Fibroblast of skin of right quadriceps (primary cell): ENCODE measurements at places on chromosomes 2 and 18.

DNA sequence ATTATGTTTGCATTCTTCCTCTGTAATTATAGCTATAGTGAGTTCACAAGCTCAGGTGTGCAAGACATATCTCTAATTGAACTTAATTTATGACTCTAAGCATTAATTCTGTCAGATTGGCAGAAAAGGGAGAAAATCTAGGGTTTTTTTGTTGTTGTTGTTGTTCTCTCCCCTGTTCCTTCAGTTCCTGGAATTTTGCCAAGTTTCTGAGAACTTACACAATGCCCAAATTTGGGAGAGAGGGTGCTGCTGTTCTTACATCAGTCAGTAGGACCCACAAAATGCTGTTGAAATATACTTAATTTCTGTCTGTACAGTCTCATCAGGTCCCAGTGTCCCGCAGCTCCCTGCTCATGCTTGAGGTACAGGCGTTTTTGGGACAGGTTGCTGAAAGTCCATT lies 221.8 kb upstream of the RBMS1 start:
- DNase-seq, result no peak

DNA sequence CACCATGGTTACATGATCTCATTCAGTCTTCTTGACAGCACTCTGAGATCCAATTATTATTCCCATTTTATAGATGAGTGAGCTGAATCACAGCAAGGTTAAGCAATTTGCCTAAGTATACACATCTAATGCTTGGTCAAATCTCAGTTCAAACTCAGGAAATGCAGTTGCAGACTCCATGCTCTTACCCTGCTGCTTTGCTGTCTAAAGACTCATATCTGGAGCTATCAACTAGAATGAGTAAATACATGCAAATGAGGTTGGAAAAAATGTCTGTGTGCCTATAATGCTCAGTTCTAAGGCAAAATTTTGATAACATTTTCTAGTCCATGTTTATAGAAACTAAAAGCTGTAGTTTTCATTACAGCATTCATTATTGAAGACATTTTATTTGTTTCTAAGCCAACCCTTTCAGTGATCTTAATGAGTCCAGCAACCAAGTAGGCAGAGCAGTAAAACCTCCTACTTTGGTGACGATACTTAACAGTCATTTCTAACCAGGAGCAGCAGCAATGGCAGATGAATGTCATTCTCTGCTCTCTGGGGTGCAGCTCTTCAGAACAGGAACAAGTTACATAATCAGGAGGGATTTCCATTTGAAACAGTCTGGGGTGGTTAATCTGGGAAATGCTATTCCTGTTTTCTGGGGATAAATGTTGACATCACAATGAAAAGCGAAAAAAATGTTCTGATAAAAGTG lies 396.8 kb upstream of the UBE2E3 start:
- no peak for DNase-seq

GRCh38 chr2:143994961-143995360 lies 525.0 kb downstream of the ZEB2 start:
- DNase-seq, result no peak

GRCh38 chr18:50195689-50196088 lies 742 bp upstream of the MYO5B start:
- no peak for DNase-seq

- DNase-seq, result no peak
These were observed 8.9 kb upstream of the SLC25A12 start for GRCh38 chr2:171902840-171903420.

DNA sequence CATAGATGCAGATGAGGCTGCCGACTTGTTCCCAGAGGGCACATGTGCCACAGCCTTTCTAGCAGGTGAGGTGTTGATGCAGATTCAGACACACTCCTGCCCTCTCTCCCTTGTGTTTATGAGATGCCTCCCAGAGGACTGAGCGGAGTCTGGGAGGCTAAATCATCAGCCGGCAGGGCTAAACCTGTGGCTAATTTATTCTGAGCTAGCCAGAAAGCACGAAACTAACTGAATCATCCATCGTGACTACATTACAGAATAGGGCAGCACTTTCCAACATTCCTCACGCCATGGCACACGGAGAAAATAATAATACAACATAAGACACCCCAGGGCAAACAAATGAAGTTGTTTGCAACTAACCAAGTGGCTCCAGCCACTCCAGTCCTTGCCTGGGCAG lies 101.7 kb upstream of the FZD7 start:
- DNase-seq, result peak; percentile 80

GRCh38 chr18:62663731-62664336 lies 51.5 kb upstream of the PHLPP1 start:
- peak; percentile 45 for DNase-seq

- peak; percentile 65 for DNase-seq
These were observed 83.4 kb downstream of the SLC25A12 start for GRCh38 chr2:171810422-171811244.

GRCh38 chr2:110969696-110970095 lies 151.0 kb upstream of the BCL2L11 start:
- DNase-seq, result no peak

DNA sequence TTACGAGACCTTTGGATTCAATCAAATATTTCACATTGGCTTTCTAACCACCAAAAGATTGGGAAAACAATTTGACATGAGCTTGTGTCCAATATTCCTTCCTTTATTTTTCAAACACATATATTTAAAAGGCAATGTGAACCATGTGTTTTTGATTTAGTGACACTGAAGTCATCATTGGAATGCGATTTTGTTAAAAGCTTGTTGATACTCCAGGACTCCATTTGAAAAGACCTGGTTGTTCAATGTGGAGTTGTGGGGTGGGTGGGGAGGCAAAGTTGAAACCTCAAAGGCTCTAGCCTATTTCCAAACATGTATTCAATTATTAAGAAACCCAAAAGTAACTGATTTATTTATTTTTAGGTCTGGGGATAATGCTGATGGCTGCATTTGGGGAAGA lies 114.1 kb upstream of the TRIB2 start:
- DNase-seq, result peak; percentile 64

- peak; percentile 19 for DNase-seq
These were observed 18.2 kb downstream of the FBLN7 start for GRCh38 chr2:112156152-112156986.

- DNase-seq, result peak; percentile 9
These were observed 79.7 kb upstream of the MAP4K4 start for GRCh38 chr2:101617796-101618195.

- DNase-seq, result no peak
These were observed 17.1 kb downstream of the PELI1 start for GRCh38 chr2:64127119-64127518.

GRCh38 chr18:44178476-44178875 lies 502.2 kb upstream of the SETBP1 start:
- DNase-seq, result peak; percentile 17

- DNase-seq, result peak; percentile 52
These were observed 99.1 kb upstream of the ITGA6 start for GRCh38 chr2:172328103-172328841.

- peak; percentile 60 for DNase-seq
These were observed 99.6 kb downstream of the PRPF40A start for GRCh38 chr2:152617456-152618192.

DNA sequence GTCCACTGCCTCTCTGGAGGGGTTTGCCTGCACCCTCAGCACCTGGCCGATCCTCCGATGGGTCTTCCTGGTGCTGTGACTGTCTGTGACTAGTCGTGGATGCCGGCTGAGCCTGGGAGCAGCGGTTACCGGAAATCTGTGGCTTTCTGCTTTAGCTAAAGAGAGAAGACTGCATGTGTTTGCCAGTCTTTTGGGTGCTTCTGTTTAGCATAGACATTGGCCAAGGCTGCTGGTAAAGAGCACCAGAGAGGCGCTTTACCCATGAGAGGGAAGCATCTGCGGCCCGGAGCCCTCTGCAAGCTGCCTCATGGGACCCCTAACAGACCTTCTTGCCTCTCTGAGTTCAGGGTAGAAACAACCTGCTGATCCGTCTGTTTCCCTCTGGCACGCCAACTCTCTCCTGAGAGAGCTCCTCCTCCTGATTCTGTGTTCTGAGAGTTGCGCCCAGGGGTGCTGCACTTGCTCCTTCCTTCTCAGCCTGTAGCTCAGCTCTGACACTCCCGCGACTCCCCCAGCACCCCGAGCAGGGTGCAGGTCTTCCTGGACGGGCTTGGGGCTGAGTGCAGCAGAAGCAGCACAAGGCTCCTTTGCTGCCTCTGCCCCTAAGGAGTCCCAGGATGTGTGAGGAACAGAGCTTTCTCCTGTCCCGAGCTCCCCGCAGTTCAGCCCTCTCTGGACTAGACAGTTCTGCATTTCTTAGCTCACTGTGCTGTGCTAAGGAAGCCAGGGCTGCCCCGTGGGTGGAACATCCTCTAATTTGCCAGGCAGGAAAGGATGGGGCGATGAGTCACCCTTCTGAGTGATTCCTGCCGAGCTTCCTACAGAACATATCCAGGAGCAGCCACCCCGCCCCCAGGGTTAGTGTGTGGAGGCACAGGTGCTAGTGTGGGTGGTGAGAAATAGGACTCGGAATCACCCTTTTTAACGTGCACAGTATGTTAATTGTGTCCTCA lies 203.2 kb downstream of the SH3RF3 start:
- peak; percentile 93 for DNase-seq

DNA sequence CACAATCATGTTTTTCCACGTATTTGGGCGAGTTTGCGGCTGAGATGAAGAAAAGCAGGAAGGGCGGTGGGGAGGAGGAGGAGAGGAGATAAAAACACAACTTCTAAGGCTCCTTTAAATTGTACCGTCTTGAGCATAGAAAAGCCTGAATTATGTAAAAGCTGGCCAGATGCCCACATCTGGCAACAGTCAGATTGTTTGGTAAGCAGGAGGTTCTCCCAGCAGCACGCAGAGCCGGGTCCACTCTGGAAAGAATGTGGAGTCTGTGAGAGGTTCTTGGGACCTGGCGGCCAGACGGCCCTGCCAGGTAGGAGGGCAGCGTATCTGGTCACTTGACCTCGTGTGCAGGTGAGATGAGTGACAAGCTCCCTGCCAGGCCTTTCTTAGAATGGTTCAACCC lies 215.3 kb upstream of the APCDD1 start:
- DNase-seq, result peak; percentile 67

- DNase-seq, result peak; percentile 2
These were observed 583 bp downstream of the HIBCH start for GRCh38 chr2:190318931-190319554.

GRCh38 chr2:66813525-66813924 lies 378.6 kb downstream of the MEIS1 start:
- DNase-seq, result peak; percentile 17

- no peak for DNase-seq
These were observed 6.8 kb downstream of the SFT2D3 start for GRCh38 chr2:127707890-127708648.

DNA sequence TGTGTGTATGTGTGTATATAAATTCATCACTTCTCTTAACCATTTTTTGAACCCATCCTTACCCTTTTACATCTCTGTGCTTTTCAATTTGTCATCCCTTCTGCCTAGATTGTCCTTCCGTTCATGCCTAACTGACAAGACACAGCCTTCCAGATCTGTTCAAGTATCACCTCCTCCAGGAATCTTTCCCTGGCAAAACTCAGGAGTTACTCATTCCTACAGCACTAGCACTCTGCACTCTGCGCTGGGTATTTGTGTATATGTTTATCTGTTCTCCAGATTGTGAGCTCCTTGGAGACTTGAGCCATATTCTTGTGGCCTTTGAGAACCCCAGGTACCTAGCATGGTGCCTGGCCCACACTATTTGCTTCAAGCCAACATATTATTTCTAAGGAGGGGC lies 26.8 kb upstream of the ASXL2 start:
- DNase-seq, result no peak

DNA sequence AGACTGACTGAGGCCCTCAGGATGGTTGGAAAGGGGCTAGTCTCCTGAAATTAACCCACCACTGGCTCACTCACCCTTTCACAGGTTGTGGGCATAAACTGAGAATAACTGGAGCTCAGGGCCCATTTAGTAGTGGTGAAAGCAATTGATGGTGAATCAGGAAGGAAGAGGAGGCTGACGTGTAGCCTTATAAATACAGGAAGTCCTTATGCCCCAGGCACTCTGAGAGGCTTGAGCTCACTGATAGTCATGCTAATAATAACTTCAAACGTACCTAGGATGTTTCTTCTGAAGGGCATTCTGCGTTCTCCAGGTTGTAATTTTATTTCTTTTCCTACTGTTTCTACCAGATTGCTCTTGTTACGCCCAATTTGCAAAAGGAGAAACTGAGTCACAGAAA lies 328.4 kb downstream of the CLIP4 start:
- no peak for DNase-seq

DNA sequence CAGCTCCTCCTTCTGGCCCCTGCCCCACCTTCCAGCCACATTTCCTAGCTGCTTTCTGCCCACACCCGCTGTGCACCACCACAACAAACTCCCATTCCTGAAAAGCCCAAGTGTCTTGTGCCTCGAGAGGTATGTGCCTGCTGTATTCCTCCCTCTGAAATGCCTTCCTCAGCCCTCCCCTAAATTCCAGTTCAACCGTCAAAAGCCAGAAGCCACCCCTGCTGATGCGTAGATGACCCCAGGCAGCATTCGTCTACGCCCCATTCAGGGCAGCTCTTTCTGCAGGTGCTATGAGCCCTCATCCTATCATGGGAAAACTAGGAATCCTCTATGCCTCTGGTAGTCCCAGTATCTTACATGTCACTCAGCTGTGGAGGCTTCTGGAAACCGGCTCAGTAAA lies 71.7 kb downstream of the DNMT3A start:
- no peak for DNase-seq

GRCh38 chr2:186724736-186725135 lies 30.9 kb downstream of the FAM171B start:
- peak; percentile 33 for DNase-seq

- DNase-seq, result no peak
These were observed 94.3 kb downstream of the SEPTIN10 start for GRCh38 chr2:109519513-109519912.

- DNase-seq, result peak; percentile 51
These were observed 6.2 kb downstream of the COPS8 start for GRCh38 chr2:237091779-237092436.

DNA sequence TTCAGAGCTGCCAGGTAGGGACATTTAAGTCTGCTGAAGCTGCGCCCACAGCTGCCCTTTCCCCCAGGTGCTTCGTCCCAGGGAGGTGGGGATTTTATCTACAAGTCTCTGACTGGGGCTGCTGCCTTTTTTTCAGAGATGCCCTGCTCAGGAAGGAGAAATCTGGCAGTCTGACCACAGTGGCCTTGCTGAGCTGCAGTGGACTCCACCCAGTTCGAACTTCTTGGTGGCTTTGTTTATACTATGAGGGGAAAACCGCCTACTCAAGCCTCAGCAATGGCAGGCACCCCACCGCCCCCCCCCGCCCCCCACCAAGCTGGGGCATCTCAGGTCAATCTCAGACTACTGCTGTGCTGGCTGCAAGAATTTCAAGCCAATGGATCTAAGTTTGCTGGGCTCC lies 458.1 kb upstream of the RAB12 start:
- DNase-seq, result no peak
